Stimulated activated CD4-positive, alpha-beta T cell treated with anti-CD3 and anti-CD28 coated beads, Interleukin-2, amount 100 ng/mL, for 4 hours (primary cell): ENCODE measurements at places on chromosomes 11 and 22.
A peak's percentile ranks its signal among the peaks of the same experiment; 100 is the strongest.

DNA sequence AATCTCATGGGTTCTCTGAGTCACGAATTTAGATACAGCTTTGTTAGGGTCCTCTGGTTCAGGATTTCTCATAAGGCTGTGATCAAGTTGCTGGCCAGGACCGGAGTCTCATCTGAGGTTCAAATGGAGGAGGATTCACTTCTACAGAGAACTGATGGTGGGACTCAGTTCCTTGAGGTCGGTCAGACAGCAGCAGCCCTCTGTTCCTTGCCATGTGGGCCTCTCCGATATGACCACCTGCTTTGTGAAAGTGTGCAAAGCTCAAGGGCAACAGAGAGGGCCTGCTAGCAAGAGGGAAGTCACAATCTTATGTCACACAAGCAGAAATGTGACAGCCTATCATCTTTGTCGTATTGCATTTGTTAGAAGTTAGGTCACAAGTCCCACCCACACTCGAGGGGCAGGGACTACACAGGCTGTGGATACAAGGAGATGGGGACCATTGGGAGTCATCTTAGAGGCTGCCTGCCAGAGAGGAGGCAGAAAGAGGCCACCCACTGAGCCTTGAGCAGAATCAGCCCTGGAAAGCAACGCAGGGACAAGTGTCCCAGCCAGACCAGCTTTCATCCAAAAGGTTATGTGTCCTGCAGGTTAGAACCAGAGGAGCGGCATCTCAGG is 34.5 kb downstream of the RPUSD4 start:
- no peak for DNase-seq

DNA sequence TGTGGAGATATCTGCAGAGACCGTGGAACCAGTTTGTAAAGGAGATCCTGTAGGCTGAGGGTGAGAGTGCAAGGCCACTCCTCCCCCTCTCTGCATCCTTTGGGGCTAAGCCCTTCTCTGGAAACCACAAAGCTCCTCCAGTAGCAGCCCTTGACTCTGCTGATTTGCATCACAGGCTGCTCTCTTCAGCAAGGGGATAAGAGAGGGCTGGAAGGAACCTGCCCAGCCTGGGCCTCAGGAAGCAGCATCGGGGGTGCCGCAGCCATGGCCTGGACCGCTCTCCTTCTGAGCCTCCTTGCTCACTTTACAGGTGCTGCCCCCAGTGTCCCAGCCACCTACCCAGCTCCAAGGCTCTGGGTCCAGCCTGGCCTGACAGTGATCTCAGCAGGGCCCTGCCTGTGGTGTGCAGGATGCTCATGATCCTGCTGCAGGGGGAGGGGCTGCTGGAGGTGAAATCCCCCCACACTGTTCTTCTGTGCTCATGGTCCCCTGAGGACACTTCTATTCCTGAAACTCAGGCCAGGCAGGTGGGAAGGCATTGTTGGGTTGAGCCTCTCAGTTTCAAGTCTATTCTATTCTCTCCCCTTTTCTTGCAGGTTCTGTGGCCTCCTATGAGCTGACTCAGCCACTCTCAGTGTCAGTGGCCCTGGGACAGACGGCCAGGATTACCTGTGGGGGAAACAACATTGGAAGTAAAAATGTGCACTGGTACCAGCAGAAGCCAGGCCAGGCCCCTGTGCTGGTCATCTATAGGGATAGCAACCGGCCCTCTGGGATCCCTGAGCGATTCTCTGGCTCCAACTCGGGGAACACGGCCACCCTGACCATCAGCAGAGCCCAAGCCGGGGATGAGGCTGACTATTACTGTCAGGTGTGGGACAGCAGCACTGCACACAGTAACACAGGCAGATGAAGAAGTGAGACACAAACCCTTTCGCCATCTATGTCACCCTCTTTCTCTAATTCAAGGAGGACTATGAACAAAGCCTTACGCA is 68.5 kb upstream of the IGLL5 start:
- no peak for DNase-seq

GRCh38 chr22:22166941-22167713 is 77.5 kb upstream of the VPREB1 start:
- DNase-seq = no peak

GRCh38 chr22:29125844-29126243 is 53.0 kb downstream of the KREMEN1 start:
- DNase-seq = no peak

- no peak for DNase-seq
These were observed 56.6 kb downstream of the FAM83F start for GRCh38 chr22:40051322-40051721.

DNA sequence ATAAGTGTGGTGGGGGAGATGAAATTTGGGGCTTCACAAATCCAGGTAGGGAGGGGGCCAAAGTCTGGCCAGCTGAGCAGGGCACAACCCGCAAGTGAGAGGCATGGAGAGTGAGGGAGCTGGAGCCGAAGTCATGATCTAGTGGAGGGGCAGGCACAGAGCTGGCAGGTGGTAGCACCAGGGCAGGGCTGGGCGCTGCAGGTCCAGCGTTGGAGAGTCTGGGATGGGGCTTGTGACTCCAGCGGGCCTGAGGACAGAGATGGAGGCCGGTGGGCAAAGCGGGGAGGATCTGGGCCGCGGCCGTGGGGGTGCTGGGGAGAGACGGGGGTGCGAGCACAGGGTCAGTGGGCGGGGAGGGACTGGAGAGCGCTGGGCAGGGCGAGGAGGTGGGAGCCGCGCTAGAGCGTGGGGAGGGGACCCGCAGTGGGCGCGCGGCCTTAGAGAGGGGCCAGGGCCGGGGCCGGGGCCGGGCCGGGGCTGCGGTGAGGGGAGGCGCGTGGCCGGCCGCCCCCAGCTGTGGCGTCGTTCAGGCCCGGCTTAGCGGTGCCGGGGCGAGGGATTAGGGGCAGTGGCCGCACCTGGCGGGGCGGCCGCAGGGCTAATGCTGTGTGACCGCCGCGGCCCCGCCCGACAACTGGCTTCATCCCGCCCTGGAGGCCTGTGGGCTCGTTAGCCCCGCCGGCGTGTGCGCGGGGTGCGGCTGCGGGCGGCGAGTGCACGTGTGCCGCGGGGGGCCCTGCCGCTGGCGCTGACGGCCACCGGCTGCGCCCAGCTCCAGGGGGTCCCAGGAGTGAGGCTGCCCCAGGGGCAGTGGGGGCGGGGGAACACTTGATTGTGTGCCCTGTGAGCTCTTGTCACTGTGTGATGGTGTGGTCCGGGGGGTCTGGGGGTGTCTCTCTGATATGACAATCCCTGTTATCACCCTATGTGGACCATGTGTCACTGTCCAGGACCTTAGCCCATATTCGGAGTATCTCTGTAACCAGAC is 23.6 kb upstream of the MYOD1 start:
- no peak for DNase-seq

DNA sequence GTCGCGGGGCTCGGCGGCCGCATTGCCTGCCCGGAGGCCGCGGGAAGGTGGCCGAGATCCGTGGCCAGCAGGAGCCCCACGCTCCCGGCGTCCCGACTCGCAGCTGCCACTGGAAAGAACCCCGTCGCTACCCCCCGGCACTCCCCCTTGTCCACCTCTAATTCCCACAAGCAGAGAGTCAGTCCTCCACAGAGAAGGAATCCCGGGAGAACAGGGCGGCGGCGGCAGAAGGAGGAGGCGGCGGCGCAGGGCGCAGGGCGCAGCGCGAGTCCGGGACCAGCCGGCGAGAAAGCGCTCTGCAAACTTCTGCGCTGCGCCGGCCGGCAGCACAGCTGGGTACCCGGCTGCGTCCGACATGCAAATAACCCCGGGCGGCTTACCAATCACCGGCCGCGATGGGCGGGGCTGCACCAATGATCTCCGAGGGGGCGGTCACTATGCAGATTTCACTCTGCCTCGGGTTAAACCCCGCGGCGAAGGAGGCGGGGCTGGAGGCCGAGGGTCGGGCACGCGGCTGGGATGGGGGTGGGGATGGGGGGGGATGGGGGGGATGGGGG is at the start of gene ABTB2:
TSS of gene ABTB2 (minus strand) at position 310 of the 557 bp plus-strand sequence.
- peak; percentile 97 for DNase-seq

GRCh38 chr11:61109671-61110070 is 7.4 kb downstream of the CD5 start:
- DNase-seq = no peak
